ENCODE measurements at places on chromosomes 3 and 15.
A peak's percentile ranks its signal among the peaks of the same experiment; 100 is the strongest.

- no peak for DNase-seq
Observed at GRCh38 chr3:156725682-156726081, 51.3 kb downstream of the TIPARP start.

- DNase-seq: no peak
Observed at GRCh38 chr15:59171067-59171397, 35.6 kb upstream of the LDHAL6B start.

DNA sequence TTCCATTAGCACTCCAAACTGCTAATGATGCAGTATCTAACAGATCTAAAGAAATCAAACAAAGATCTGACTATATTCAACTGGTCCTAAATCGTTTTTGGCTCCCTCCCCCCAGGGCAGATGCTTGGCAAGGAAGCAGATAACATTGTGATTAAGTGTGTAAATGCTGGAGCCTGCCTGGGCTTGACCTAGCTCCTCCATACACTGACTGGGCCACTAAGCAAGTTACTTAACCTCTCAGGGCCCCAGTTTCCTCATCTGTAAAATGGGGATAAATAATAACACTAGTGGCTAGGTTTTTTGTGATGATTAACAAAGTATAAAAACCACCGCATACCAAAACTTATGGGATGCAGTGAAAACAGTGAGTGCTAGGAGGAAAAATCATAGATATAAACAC, 9.2 kb downstream of the EID1 start:
- no peak for DNase-seq

- DNase-seq: peak; percentile 30
Observed at GRCh38 chr3:33717616-33717865, 513 bp downstream of the CLASP2 start.

DNA sequence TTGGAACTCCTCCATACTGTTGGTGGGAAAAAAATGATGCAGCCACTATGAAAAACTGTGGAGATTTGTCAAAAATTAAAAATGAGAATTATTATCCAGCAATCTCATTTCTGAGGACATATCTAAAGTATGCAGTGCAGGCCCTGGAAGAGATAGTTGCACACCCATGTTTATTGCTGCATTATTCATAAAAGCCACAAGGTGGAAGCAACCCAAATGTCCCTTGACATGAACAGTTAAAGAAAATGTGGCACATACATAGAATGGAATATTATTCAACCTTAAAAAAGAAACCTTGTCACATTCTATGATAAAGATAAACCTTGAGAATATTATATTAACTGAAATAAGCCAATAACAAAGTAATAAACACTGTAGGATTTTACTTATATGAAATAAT, 80.9 kb upstream of the ARHGEF26 start:
- no peak for DNase-seq

- DNase-seq: no peak
Observed at GRCh38 chr15:83322061-83322460, 37.6 kb upstream of the BNC1 start.

GRCh38 chr3:173799060-173799816, 401.7 kb downstream of the NLGN1 start:
- no peak for DNase-seq

- no peak for DNase-seq
Observed at GRCh38 chr3:70315021-70315420, 2.6 kb upstream of the MDFIC2 start.

DNA sequence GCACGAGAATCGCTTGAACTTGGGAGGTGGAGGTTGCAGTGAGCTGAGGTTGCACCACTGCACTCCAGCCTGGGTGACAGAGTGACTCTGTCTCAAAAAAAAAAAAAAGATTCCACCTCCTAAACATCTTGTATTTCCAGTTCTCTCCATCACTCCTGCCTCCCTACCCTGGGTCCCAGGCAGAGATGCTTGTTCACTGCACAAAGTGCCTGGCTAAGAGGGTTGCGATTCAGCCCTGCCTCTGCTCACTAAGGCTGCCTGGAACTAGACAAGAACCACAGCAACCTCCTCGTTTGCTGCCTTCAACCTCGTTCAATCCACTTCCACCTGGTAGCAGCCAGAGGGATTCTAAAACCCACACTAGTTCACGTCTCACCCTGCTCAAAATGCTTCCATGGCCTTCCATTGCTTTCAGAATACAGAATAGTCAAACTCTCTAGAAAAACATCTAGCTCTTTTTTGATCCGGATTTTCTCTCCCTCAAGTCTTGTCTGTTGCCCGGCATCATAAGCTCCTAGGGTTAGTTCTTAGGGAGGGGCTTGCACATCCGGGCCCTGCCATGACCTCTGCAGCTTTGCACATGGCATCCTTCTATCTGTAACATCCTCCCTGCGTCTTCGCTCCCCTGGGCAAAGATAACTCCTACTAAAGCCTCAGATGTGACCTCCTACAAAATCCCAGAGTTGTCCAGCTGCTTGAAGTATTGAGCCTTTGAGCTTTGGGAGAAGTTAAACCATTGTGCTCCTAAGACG, 1.0 kb upstream of the MCM2 start:
- no peak for DNase-seq

DNA sequence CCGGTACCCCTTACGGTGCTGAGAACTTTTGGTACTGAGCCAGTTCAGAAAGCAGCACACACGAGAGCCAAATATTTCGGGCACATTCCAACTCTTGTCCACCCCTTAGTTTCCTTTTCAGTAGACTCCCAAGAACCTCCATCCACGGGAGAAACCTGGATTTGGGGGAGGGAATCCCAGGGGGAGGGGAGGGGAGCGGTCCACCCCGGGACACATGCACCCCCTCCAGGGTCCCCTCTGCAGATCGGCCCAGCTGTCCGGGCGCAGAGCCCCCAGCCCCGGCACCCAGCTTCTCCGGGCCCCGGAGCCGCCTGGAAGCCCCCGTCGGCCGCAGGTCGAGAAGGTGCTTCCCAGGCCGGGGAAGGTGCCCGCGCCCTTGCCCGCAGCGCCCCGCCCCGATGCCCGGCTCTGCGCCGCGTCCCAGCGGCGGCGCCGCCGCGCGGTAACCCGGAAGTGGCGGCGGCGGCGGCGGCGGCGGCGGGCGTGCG, 455 bp upstream of the ABHD17C start:
- DNase-seq: no peak

DNA sequence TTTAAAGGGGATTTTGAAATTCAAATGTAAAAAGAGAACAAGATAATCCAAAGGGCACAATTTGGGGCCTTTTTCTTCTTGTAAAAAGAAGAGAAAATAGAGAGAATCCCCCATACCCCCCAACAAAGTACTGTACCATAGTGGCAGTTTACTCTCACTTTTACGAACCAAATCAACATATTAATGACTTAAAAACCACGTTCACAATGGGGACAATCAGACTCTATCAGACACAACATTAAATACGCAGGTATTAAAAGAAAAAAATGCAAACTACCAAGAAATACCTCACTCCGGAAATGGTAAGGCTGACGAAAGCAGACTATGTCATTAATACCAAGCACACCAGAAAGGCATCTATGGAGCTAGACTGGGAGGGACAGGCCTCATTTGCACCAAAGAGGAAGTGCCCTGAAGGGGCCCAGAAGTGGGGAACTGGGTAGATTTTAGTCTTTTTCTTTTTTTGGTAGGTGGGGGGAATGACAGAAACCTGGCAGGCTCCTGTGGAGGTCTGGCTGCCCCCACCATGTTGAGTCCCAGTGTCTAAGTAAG, 134.3 kb downstream of the TIGIT start:
- DNase-seq: no peak

DNA sequence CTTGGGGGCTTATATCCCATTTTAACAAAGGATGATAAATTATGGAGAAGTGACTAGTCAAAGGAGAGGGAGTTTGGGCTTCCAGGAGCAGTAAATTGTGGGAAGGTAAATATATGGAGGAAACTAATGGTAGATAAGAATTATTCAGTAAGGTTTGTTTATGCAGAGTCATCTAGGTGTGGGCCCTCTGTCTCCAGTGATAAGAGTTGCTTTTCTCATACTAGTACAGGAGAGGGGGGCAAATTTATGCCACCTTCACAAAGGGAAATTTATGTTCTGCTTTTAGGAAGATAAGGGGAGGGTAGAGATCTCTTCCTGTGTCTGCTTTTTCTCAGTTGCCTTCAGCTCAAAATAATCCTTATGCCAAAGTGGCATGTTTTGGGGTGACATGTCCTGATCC, 383.7 kb upstream of the PPP2R3A start:
- no peak for DNase-seq

- DNase-seq: no peak
Observed at GRCh38 chr15:23503980-23504379, 56.9 kb upstream of the GOLGA6L2 start.

GRCh38 chr15:101456057-101456739, 33.3 kb downstream of the PCSK6 start:
- no peak for DNase-seq

DNA sequence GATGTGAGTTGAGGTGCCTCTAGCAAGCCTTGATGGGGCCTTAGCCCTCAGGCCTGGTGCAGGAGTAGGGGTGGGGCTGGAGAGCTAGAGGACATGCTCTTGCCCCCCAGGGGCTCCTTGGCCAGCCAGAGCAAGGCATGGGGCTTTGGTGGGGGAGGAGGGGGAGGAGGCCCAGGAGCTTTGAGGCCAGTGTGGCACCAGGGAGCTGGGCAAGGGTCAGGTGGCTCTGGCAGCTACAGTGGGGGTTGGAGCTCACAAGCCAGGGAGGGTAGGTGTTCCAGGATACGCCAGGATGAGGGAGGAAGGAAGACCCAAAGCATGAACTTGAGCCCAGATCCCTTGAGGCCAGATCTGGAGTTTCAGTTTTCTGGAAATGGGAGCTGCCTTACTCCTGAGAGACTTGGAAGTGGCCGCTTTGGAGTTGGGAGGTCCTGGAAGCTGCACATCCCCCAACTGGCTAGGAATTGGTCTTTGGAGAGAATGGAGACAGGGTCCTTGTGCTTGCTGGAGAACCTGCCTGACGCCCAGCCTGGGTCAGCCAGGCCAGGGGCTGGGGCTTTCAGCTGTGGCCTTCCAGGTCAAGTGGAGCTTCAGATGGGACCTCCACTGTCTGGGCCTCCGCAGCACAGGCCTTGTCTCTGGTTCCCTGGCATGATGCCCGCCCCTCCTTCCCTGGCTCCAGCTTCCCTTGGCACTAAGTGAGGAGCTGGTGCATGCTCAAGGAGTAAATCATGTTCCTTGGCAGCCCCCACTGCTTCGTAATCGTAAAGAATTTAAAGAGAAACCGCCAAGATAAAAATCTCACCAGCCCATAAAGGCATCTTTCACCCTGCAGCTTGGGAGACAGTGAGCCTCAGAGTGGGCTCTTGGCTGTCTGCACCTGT, 8.7 kb downstream of the SEMA3F start:
- DNase-seq: no peak

GRCh38 chr3:76505202-76505845, 534.6 kb upstream of the ROBO2 start:
- DNase-seq: no peak

GRCh38 chr15:79307251-79307650, 3.7 kb upstream of the TMED3 start:
- DNase-seq: no peak

DNA sequence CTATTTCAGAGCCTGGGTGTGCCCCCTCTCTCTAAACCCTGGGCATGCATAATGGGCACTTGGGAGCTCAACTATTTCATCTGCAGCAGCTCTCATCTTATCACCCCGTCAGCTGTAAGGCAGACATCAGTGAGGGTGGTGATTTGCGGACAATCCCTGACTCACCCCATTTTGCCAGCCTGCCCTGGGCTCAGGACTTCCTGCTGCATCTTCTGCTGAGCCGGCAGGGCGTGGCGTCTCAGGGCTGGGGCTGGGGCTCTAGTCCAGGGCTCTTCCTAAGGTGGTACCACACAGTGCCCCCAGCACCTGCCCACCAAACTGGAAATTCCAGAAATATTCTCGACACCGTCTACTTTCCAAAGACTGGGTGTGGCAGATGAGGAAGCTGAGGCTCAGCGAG, 925 bp upstream of the PSTPIP1 start:
- DNase-seq: no peak

GRCh38 chr3:34779092-34779491, 860.2 kb upstream of the ARPP21 start:
- DNase-seq: no peak

DNA sequence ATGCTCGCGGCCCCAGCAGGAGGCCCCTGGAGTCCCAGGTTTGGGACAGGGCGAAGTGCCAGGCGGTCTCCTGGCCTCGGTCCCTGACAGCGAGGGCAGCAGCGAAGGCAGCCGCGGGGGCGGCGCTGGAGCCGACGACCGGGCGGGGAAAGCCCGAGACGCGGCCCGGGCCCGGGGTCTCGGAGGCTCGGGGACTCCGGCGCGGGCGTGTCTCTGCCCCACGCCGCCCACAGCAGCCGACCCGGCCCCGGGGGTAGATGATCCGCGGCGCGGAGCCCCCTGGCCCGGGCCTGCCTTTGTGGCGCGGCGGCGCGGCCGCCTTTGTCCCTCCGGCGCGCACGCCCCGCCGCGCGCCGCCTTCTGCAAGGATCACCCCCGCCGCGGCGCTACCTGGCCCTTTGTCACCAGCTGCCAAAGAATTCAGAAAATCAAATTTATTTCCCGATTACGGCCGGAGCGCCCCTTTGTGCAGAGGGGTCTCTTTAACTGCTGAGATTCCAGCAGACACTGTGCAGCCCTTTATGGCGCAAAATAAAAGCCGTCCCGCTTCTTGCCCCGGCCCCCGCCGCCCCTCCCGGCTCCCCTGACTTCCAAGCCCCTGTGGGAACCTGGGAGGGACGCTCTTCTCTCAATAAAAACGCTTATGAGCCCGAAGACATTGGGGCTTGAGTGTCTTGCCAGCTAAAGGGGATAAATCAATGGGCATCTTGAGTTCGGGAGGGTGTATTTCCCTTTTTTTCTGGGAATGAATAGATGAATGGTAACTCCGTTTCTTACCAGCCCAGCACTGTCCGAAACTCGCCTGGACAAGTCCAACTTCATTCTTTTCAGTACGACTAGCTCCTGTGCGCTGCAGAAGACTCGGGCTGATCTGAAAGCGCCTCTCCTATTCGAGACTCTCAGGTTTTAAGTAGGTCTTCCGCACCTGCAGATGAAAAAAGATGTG, 68.4 kb downstream of the HES1 start:
- no peak for DNase-seq

GRCh38 chr15:99441871-99442251, 123.9 kb upstream of the MEF2A start:
- no peak for DNase-seq

DNA sequence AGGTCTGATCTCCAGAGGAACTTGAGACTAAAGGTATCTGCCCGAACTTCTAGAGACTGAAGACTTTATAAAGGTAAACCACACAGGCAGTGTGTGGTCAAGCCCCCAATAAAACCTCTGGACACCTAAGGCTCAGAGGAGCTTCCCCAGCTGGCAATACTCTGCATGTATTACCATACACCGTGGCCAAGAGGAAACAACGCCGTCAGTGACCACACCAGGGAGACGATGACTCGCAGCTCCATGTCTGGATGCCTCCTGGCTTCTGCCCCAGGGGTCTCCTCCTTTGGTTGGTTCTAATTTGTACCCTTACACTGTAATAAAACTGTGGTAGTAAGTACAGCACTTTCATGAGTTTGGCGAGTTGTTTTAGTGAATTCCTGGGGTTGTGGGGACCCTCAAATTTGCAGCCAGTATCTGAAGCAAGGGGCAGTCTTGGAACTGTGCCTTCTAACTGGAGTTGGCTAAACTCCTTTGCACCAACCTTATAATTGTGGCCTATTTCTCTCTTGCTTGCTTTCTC, 32.1 kb upstream of the BCL2L10 start:
- no peak for DNase-seq

- DNase-seq: no peak
Observed at GRCh38 chr15:26805470-26805869, 32.6 kb upstream of the GABRB3 start.

Measured in activated CD4-positive, alpha-beta T cell treated with anti-CD3 and anti-CD28 coated beads, Interleukin-2, amount 50 U/mL, for 24 hours (primary cell).